ENCODE measurements at places on chromosomes 3 and 15. TPM values are rescaled to one million over a fixed set of nuclear protein-coding genes. Genes with fewer than 3 reads are reported as not detected.

DNA sequence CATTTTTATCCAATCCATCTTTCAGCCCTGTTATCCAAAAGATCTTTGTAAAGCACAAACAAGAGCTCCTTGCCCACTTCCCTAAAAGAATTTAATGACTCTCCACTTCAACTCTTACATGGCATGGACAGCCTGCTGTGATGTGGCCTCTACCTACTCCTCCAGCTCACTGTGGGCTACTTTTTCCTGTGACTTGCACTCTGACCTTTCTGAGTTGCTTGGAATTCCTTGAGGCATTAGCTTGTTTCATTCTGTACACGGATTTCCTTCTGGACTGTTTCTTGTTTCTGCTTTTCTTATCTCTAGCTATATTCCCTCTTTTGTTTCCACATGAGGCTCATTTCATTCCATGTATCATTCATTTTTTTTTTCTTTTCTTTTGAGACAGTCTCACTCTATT lies 15.2 kb downstream of the QTRT2 start:
- no peak for DNase-seq

- DNase-seq, result no peak
Measured at GRCh38 chr3:88930611-88931010, 176.8 kb upstream of the EPHA3 start.

DNA sequence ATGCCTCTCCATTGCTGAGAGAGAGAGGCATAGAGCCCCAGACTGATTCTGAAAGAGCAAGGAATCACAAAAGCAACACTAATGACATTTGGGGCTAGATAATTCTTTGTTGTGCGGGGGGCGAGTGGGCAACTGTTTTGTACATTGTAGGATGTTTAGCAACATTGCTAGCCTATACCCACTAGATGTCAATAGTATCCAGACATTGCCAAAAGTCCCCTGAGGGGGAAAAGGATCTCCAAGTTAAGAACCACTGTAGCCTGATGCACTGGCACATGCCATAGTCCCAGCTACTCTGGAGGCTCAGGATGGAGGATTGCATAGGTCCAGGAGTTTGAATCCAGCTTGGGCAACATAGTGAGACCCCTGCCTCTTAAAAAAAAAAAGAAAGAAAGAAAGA lies 22.8 kb upstream of the GOLM2 start:
- no peak for DNase-seq

DNA sequence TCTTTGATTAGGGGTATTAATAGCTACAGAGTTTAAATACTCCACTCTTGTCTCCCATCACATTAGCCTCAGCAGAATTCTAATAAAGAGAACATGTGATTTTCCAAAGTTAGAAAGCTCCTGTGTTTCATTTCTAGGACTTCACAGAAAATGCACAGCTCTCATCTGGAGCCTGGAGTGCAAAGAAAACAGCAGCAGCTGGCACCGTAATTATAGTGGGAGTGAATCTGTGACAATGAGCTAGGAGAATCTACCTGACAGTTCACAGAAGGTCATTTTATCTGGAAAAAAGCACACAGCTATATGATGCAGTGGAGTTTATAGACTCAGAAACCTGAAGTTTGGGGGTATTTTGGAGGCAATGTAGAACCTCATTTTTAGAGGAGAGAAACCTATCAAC lies 5.4 kb upstream of the TRIM59 start:
- no peak for DNase-seq

DNA sequence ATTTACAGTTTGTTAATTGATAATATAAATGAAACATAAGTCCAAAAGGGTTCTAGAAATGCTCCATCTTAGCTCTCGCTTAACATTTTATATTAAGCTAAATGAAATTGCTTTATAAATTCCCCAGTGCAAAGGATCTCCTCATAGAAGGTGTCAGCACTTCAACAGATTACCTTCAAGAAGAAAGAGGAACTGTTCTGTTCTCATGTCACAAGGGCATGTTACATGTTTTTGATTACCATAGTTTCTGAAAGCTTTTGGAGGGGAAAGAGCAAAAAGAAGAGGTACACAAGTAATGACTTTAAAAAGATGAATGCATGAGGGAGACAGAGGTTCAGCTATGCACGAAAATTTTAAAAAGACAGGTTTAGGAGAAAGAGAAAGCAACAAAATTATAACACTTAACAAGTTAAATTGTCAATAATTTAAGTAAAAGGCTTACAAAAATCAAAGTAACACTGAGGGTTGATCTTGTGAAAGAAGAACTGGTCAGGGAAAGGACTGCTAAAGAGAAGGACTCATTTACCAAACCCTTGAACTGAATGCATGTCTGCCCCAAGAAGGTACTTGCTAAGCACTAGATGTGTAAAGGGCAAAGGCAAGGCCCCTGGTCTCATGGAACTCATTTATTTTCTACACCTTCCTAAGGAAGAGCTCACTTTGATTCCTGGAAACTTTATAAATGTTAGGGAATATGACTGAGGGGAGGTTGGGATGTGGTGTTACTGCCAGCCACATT lies 45.1 kb downstream of the CCDC191 start:
- no peak for DNase-seq

DNA sequence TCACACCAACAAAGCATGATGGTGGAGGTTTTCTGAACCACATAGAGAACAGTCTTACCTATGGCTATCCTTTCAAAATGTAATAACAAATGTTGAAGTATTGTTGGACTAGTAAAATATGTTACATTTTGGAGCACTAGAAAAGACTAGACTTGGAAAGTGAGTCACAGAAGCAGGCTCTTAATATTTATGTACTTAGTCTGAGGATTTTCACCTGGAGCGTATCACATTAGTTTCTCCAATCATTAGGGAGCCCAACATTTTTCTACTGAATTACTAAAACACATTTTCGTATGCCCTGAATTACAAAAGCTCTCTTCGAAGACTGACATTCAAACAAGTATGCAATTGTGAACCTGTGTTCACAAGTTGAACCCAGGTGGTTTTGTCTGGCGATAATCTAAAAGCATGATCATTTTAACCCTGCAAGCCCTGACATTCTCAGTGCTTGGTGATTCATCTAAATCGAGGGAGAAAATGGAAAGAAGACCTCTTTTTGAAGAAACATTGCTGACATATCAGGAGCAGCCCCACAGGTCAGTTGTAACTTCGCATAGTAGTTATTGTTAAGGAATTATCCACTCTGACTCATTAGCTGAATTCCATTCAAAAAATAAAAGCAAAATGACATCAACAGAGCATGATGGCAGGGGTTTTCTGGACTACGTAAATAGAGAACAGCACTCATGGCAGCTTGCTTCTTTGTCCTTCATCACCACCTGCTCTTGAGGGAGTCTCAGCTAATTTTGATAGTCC lies 679.8 kb upstream of the NECTIN3 start:
- DNase-seq, result no peak

DNA sequence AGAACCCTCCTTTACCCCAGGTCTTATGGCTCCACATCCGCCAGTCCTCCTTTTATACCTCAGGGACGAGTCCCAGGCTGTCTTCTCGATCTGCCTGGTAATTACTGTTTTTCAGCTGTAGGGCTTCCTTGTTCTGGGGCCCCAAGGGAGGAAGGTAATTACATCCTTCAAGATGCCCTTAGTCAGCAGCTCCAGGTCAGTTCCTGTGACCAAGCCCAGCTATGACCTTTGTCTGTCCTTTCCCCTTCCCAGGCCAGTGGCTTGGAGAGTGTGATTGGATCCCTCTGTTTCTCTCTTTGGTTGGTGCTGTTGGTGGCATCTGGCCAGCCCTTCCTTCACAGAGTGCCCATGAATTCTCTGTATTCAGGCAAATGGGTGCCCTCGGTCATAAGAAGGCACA lies 92.6 kb downstream of the AAGAB start:
- no peak for DNase-seq

GRCh38 chr15:69209661-69210060 lies 49.2 kb downstream of the GLCE start:
- DNase-seq, result no peak

DNA sequence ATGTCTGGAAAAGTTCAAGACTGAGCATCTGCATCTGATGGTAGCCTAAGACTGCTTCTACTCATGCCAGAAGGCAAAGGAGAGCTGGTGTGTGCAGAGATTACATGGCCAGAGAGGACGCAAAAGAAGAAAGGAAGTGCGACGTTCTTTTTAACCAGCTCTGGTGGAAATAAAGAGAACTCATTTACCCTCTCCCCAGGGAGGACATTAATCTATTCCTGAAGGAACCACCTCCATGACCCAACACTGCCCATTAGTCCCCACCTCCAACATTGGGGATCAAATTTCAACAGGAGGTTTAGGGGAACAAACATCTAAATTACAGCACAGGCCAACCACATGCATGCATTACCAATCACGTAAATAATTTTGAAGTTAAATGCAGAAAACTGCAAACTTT lies 1.5 kb upstream of the NCK1 start:
- DNase-seq, result no peak

GRCh38 chr3:100563652-100564211 lies 45.7 kb upstream of the ADGRG7 start:
- no peak for DNase-seq

DNA sequence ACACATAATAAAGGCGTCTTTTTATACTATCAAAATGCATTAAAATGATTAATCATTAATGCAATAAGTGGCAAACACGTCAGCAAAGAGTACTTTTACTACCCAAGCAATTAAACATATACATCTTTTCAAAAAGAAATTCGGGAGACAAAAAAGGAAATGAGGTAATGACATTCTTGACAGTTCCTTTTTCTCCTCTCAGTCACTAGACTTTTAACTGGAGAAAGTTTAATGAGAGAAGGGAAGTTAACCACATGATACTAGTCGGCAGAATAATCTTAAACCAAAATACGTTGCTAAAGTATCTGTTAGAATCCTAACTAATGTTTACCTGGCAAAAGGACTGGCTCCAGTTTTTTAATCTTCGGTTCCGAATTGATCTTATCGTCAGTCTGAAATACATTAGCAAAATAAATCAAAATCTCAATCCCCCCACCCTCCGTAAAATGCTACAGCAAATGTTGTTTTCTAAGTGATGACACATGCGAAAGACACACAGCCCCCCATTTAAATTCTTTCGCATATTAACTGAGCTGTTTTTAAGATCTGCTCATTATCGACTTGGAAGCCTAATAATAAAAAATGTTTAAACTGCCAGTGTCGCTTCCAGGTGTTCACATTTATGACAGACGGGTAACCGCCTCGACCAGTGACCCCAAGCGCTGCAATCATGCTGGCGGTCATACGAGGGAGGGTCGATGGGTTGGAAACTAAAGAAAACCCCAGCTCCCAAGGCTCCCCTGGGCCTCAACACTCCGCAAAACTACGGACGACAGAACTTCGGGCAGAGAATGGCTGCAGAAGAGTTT lies 778 bp downstream of the MTMR10 start:
- peak; percentile 4 for DNase-seq

GRCh38 chr3:190261740-190262139 lies 60.5 kb downstream of the CLDN1 start:
- no peak for DNase-seq

DNA sequence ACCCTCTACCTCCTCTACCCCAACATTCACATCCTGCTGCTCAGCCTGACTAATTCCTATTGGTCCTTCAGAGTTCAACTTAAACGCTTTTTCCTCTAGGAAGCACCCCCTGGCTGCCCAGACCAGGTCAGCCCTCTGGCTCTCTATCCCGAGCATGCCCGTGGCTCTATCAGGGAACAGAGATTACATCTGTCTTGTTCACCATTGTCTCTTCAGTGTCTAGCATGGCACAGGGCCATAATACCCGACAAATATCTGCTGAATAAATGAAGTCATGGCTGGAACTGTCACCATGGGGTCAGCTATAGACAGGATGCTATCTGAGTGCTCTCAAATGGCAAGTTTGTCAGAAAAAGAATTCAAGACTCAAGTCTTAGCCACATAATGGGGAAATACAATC lies 296.9 kb upstream of the CHRNA7 start:
- DNase-seq, result no peak

- no peak for DNase-seq
Measured at GRCh38 chr3:168062679-168063078, 33.0 kb downstream of the GOLIM4 start.

- peak; percentile 41 for DNase-seq
Measured at GRCh38 chr3:106208967-106209366, 340.2 kb upstream of the CBLB start.

GRCh38 chr15:77476995-77477394 lies 56.3 kb downstream of the HMG20A start:
- DNase-seq, result no peak

DNA sequence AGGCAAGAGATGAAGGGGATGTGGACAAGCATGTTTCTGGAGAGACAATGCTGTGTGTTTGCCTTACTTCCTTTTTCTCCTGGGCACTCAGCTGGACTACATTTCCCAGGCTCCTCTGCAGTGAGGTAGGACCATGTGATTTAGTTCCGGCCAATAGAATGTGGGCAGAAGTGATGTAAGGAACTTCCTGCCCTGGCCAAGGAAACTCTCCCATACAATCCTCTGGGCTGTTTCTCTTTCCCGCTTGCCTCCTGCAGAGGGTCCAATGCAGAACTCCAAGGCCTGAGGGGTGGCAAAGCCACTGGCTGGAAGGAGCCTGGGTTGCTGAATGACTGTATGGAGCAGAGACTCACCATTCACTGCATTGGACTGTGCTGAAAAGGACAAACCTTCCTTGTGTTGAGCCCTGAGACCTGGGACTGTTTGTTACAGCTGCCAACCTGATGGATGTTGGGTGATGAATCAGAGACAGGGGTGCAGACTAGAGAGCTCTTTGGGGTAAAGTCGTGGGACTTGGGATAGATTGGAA lies 82.7 kb upstream of the SLC6A6 start:
- peak; percentile 32 for DNase-seq

DNA sequence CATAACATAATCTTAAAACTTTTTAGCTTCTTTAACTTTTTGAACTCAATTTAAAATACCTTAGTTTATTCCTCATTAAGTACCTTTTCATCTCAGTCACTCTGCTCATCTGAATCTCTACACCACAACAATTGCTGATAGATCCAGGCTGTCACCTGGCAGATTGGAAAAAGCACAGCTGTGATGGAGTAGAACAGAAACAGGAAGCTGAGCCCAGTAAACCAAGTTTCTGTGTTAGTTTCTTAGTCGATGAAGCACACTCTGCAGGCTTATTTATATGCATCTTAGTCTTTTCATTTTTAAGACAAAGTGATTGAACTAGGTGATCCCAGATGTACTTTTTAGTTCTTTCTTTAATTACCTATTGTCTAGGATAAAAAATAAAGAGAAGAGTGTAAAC lies 1398.0 kb upstream of the ALCAM start:
- DNase-seq, result no peak

The SERINC4 gene
- 0.12 TPM for total RNA-seq

The RASL12 gene
- total RNA-seq, result 0.07 TPM

The RLBP1 gene
- not detected for total RNA-seq

The C3orf38 gene
- total RNA-seq, result 14.4 TPM

The PRR20G gene
- total RNA-seq, result not detected

The ADCY5 gene
- total RNA-seq, result 0.20 TPM

The AMT gene
- 0.20 TPM for total RNA-seq

The AGBL1 gene
- 0.02 TPM for total RNA-seq

The ALDH1A2 gene
- not detected for total RNA-seq

The SLC9C1 gene
- total RNA-seq, result not detected

Measured in NCI-H460 (cell line).